ENCODE measurements at places on chromosomes 1 and 21. TPM values are rescaled to one million over a fixed set of nuclear protein-coding genes. Genes with fewer than 3 reads are reported as not detected.

DNA sequence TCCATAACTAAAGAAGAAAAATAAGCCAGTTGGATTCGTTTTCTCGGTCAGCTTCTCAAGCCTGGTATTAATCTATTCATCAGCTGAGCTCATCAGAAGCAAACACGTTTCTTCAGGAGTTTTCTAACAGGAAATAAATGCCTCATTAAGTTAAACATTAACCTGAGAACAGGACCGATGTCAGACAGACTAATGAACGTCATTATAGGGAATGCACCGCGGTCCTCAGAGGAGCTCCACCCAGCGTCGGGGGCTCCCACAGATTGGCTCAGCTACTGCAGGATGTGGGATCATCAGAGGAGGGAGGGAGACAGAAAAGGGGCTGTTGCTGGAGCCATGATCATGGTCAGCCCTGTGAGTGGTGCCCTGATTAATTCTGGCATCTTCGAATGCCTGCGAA is 615.4 kb downstream of the PTPRU start:
- no peak for DNase-seq

GRCh38 chr1:65478379-65479026 is 58.0 kb downstream of the LEPR start:
- DNase-seq, result peak; percentile 11

DNA sequence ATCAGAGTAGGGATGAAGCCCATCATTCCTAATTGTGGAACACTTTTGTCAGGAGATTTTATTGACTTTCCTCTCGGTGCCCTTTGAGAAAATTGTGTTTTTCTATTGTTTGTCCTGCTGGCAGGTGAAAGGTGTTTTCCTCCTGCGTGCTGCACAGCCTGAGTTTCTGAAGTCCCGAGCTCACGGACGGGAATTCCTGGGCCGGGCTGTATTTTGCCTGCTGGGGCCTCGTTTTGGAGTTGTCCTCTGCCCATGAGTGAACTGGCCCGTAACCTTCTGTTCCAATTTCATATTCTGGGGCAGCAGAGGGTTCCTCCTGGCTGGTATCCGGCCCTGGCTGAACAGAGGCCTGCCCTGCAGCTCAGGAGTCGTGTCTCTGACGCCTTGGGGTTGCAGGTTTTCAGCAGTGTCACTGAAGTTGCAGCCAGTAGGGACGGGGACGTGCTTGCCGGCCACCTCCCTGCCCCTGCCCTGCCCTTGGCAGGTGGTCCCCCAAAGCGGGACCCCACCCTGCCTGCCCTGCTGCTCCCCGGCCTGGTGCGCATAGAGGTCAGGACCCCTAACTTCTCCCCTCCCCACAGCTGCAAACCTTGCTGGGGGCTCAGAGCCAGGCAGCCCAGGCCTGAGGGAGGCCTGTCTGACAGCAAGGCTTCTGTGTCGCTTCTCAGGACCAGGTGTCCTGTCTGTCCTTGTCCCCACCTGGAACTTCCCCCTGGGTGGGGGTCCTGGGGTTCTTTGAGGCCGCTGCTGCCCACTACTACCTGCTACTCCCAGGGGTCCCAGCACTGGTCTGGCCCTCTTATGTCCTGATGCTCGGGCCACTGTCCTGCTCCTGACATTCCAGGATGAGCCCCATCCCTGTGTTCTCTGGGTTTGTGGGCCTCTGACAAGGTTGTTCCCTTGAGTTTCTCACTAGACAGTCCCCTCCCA is 49.0 kb downstream of the SLX9 start:
- DNase-seq, result no peak

DNA sequence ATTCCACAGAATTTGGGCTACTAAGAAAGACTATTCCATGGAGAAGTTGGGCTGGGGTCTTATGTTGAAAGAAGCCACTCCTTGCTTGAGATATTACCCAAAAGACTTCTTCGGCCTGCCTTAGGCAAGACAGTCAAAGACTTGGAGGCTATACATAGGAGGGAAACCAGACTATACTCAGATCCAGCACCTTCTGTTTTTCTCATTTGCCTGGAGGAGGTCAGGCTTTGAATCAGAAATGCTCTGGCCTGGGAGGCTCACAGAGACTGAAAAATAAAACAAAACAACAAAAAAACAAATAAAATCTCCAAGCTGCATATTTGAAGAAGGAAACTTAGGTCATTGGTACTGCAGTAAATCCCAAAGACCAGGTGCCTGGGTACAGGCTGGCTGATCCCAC is 38.4 kb upstream of the EXOSC10 start:
- no peak for DNase-seq

Gene GRIK1
- 2.0 TPM for polyA plus RNA-seq

Gene PPIAL4G
- 0.07 TPM for polyA plus RNA-seq

Gene RTCA
- 41.1 TPM for polyA plus RNA-seq

Gene PEAR1
- 22.1 TPM for polyA plus RNA-seq

Gene PRR9
- polyA plus RNA-seq, result not detected
